ENCODE measurements at places on chromosomes 7 and 10.

GRCh38 chr7:38235606-38236005 lies 37.8 kb downstream of the TARP start:
- DNase-seq = no peak

GRCh38 chr10:93138113-93138870 lies 64.6 kb downstream of the CYP26A1 start:
- DNase-seq = no peak

- no peak for DNase-seq
These were observed 32.7 kb downstream of the SEM1 start for GRCh38 chr7:96676919-96677318.

DNA sequence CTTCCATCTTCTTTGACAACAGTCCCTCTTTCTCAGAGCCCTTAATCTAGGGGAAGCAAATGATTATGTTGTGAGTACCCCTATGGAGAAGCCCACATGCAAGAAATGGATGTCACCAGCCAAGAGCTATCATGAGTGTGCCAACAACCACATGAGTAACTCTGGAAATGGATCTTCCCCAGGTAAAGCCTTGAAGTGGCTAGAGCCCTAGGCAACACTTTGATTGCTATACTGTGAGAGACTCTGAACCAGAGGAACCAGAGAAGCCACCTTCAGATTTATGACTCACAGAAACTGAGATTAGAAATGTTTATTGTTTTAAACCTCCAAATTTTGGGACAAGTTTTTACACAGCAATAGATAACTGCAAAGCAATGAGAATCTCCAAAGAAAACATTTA lies 60.9 kb upstream of the COL1A2 start:
- DNase-seq = no peak

DNA sequence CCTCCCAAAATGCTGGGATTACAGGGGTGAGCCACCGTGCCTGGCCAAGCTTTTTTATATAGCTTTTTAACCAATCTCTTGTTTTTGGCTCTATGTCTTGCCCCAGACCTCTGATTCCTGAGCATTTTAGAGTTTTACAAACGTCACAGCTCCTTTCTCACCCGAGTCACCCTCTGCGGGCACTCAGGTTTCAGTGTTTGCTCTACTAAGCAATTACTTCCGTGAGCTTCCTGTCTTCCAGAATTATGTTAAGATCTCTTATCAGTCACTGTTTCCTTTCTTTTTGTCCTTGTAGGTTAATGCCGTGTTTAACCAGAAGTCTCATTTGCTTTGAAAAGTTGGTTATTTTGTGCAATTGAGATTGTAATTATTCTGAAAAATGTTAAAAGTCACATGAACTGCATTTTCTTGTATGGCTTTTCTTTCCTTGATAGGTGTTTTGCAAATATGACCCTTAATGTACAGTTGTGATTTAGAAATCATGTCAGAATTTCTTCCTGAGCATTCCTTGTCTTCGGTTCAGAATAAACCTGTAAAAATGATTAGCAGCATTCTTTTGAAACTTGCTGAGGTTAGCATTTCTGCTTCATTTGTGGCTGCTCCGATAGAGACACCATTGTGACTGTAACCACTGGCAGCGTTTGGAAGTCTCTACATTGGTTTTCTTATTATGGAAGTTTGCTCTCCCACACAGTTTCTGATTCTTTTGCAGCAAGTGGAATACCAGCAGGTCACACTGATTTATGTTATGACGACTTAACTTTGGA lies 4.5 kb upstream of the HKDC1 start:
- DNase-seq = no peak

- no peak for DNase-seq
These were observed 9.6 kb upstream of the EIF5AL1 start for GRCh38 chr10:79502561-79503309.

GRCh38 chr10:8334631-8335030 lies 280.1 kb downstream of the GATA3 start:
- DNase-seq = no peak

DNA sequence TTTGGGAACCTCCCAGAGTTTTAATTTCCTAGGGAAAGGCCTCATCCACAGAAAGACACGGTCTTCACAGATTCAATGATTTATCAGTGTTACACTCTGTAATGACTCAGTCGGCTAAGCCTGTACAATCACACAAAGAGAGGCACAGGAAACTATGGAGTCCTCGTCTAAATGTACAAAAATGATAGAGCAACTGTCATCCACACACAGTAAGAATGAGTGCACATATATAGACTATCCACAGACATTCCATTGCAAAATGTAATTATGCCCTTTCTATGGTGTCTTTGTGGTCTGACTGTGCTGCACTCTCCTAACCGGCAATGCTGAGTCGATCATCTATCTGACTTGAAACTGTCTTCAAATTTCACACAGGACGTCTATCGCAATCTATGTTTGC lies 3.5 kb upstream of the NAMPT start:
- no peak for DNase-seq

GRCh38 chr7:40680657-40681056 lies 545.9 kb downstream of the SUGCT start:
- no peak for DNase-seq

- no peak for DNase-seq
These were observed 2.1 kb downstream of the CPED1 start for GRCh38 chr7:120990468-120991118.

DNA sequence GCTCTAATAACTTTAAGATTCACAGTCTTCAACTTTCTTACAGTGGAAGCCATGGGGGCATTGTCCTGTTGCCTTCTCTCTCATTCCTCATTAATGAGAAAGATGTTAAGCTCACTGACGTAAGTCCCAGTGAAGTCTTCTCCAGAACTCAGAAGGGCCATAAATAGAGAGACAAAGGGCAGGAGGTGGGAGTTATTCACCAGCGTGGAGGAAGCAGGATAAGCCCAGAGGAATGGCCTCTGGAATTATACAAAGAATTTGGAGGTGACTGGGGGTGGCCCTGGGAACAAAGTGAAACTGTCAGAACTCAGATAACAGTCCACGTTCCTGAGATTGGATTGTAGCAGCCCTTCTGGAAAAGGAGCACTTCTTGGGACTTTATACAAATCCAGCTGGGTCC lies 52.4 kb downstream of the SORBS1 start:
- DNase-seq = no peak

DNA sequence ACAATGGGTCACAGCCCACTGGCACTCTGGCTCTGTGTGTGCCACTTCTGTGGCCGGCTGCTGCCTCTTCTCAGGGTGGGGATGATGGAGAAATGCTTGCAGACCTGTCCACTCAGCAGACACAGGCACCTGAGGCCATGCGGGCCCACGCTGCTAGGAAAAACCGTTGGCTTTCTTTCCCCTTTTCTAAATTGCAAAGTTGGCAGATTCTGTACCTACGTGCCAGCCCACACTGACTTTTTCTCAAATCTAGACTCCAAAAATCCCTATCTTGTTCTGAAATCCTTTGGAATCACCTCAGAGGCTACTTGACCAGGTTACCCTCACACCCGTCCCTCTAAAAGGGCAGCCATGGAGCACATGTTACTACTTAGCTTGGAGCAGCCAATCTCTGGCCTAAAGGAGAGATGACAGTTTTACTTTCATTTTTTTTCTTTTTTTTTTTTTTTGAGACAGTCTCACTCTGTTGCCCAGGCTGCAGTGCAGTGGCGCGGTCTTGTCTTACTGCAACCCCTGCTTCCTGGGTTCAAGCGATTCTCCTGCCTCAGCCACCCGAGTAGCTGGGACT lies 99.4 kb downstream of the RNF216 start:
- no peak for DNase-seq

- no peak for DNase-seq
These were observed 119.0 kb upstream of the SORCS3 start for GRCh38 chr10:104521901-104522694.

- DNase-seq = no peak
These were observed 634.4 kb upstream of the POT1 start for GRCh38 chr7:125563964-125564529.

DNA sequence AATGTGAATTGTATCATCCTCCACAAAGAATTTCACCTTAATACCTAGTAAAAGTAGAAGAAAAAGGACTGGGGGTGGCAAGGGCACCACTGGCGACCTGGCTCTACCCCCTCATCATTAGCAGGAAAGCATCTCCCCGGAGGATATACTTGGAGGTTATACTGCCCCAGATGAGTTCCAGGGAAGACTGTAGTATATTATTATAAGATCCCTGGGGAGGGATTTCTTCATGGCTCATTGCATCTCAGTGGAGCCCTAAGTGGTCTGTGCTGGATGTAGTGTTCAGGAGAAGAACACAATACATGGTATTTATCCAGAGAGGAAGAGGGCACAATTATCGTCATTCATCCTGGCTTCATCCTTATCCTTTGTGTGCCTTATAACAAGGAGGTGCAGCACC lies 14.2 kb upstream of the DYNC1I1 start:
- no peak for DNase-seq

DNA sequence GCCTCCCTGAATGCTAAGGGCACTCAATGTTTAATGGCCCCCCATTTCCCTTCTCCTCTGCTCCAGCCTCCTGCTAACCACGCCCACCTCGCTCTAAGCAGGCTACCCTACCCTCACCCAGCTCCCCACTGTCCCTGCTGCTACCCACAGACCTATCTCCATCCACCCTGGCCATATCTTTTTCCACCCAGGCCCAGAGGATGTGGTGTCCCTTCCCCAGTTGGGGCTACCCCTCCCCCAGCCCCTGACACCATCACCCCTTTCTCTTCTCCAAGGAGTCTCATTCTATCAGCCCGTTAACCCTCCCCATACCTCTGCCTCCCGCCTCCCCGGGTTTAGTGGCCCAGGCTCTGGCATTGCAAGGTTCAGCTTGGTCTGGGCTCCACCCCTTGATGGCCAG lies 28.9 kb upstream of the PPIF start:
- DNase-seq = no peak

DNA sequence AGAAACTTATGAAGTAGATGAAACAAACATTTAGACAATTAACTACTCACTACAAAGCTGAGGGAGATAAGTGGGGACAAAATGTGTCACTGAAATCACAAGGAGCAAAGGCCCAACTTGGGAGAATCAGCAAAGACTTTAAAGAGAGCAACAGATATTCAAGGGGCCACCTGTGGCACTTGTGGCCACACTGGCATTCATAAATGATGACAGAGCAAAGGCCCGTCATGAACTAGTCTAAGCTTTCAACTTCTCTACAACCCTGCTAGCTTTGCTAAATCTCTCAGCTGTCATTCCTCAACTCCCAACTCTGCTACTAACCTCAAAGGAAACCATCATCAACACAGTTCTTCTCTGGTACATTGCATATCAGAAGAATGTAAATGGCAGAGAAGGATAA lies 178.4 kb downstream of the CPEB3 start:
- no peak for DNase-seq

DNA sequence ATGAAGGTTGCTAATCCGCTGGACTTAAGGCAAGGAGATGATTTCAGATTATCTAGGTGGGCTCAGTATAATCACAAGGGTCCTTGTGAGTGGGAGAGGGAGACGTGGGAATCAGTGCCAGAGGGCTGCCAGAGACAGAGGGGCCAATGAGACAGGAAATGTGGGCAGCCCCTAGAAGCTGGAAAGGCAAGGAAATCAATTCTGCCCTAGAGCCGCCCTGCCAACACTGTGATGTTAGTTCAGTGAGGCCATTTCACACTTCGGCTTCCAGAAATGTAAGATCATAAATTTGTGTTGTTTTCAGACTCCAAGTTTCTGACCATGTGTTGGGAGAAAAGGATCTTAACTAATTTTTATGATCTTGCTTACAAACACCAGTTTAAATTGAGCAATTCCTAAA lies 3.6 kb upstream of the GPNMB start:
- DNase-seq = no peak

DNA sequence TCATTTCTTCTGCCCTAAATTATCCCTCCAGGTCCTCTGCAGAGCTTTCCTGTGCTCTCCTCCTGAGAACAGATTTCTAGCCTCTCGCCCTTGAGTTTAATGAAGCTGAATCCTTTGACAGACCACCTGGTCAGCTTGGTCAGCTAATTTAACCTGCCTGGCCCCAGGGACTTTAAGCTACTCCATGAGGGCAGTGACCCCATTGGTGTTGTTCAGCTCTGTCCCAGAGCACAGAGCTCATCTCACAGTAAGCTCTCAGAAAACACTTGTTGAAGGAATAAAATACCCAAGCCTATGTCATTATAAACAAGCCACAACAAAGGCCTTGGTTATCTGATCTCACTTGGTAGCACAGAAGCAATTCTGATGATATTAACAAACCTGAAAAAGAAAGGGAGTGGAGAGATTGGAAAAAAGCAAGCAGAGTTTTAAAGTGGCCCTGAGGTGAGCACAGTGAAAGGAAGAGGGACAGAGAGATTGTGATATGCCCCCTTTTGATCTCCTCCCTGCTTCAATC lies 24.4 kb downstream of the SLC26A4 start:
- DNase-seq = no peak

DNA sequence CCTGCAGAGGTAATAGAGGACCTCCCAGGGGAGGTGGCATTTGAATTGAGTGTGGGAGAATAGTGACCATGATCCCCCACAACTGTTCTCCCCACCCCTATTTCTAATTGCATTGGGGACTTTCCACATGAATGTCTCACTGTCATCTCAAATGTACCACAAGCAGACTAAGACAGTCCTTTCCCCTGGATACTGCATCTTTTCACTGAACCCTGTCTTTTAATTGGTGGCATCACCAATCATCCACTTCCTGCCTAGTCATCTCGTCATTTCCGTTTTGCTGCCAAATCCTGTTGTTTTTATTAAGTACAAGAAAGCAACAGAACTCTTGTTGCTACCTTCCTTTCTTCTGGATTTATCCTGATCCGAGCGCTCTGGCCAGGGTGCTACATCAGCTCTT lies 120.3 kb downstream of the NRP1 start:
- no peak for DNase-seq

DNA sequence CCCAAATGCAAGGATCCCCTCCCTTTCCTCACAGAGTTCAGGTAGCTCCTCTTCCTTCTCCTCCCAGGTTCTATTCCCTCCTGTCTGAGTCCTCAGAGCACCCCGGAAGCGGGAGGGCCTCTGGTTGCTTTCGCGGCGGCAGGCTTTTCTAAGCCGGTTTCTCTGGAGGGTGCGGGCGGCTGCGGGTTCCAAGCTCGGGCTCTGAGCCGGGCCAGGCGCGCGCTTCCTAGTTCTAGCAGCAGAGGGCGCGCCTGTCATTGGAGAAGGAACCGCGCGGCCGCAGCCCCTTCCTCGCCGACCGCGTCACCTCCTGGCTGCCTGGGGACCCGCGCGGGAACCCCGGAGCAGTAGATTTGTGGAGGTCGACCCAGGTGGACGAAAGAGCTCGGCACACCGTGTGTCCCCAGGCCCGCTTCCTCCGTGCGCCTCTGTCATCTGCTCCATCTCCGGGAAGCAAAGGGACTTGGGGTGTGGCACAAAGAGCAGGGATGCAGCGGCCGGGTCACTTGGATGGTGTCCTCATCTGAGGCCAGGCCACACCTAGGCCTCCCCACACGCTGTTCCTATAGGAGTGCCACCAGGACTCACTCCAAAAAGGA lies 389.0 kb upstream of the PODXL start:
- DNase-seq = no peak

GRCh38 chr7:91043186-91043585 lies 221.0 kb upstream of the FZD1 start:
- DNase-seq = no peak

- no peak for DNase-seq
These were observed at the start of the genes ATP6V0A4 and TMEM213 for GRCh38 chr7:138797715-138798320. Gene ATP6V0A4 (minus strand): TSS chr7:138798196. CDS start chr7:138771247, 26,949 bp downstream. Gene TMEM213 (plus strand): TSS chr7:138797994. CDS start chr7:138798105, 111 bp downstream.

- DNase-seq = no peak
These were observed 255.0 kb upstream of the SEMA3C start for GRCh38 chr7:81173766-81174281.

GRCh38 chr10:16904639-16905061 lies 87.4 kb upstream of the RSU1 start:
- DNase-seq = no peak
